SJSA1 (cell line): ENCODE measurements at places on chromosomes 11 and 22.

DNA sequence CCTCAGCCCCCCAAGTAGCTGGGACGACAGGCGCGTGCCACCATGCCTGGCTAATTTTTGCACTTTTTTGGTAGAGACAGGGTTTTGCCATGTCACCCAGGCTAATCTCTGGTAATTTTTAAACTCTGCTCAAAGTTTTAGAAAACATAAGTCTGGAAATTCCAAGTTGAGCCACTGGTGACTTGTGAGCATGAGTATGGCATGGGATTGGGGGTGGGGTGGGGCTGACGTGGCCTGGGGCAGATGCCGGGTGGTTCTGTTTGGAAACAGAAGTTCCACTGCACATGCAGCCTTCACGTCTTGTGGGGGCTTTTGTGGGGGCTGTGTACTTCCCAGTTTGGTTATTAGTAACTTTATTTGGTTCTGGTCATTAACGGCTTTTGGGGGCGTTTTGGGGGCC, 67.3 kb downstream of the PTPRJ start:
- DNase-seq = peak; percentile 78

DNA sequence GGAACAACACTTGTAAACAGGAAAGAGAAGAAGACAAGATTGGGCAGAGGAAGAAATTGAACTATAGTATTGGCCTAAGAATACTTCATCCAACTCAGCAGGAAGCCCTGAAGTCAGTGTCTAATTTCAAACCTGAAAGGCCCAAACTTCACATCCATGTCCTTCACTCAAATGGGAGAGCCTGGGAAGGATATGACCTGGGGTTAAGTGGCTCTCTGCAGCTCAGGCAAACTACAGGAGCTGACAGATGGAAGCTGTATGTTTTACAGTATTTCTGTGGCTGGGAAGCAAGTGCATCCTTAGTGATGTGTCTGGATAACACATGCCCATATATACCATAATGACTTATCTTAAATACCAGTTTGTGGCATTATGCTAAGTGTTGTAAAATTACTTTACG, 196.2 kb downstream of the SOX6 start:
- DNase-seq = no peak

- DNase-seq = no peak
Observed at GRCh38 chr22:49752598-49753091, 75.0 kb downstream of the BRD1 start.

DNA sequence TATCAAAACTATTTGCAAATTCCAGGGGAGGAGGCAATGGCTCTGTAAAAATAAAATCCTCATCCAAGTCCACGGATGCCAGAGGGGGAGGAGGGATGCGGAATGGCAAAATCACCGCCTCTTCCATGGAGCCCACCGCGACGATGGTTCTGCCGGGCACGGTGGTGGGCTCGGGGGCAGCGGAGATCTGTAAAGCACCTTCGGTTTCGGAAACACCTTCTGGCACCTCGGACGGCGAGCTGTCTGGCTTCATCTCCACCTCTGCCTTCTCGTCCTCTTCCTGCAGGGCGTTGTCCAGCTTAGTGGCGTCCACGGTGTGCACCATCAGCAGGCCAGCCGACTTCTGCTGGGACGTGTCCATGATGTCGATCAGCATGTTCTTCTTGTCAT, 87.7 kb downstream of the CTTN start:
- DNase-seq = no peak

- no peak for DNase-seq
Observed at GRCh38 chr22:29203488-29204454, 1.9 kb upstream of the EMID1 start.

DNA sequence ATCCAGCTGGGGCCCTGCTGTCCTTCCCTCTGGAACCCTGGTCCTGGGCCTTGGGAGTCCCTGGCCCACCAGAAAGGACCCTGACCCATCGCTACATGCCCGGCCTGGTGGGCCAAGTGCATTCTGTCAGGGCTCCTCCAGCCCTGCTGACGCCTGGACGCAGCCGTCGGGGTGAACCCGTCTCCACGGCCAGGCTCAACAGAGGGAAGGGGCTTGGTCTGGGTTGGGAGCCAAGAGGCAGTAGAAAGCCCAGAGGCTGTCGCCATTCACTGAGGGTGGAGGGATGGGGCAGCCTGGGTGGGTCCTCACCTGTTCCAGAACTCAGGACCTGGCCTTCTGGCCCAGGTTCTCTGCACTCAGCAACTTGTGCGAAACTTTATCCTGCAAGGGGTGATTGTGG, 39.0 kb downstream of the TOLLIP start:
- no peak for DNase-seq

DNA sequence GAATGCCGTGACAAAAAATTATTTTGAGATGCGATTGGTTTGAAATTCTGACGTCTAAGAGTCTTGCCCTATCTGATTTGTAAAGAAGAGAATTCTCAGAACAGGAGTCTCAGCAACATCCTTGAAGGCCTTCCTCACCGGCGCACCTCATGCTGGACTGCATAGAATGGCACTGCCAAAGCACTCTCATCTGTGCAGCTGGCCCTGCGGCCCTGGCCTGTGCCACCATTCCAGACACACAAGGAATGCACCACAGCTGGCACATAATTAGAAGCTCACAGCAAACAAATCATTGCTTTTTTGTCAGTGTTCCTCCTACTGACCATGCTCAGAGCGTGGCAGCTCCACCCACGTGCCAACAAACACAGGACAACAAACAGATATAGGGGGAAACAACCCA, 166.0 kb downstream of the KIRREL3 start:
- no peak for DNase-seq

- no peak for DNase-seq
Observed at GRCh38 chr11:88435415-88435814, 97.9 kb upstream of the CTSC start.

- DNase-seq = peak; percentile 80
Observed at GRCh38 chr11:126790550-126791081, 210.0 kb downstream of the KIRREL3 start.

GRCh38 chr11:72493426-72494108, 59.2 kb upstream of the CLPB start:
- DNase-seq = no peak

DNA sequence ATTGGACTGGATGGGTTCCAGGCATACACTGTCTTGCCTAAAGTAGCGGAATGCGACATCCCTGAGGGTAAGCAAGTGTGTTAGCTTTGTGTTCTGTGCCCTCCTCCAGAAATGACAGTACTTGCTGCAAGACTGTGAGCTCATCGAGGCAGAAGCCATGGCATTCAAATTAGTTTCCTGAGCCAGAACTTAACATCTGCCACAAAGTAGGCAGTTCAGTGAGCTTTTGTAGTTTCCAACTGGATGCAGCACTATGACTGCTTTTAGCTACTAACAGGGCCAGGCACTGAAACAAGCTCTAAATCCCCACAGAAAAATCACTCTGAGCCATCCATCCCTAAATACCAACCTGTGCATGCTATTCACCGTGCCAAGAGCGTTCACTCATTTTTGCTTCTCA, 1.2 kb upstream of the FAR1 start:
- no peak for DNase-seq

- DNase-seq = no peak
Observed at GRCh38 chr11:47071341-47071740, 105.3 kb downstream of the ARFGAP2 start.

GRCh38 chr11:110355011-110355744, 58.8 kb upstream of the RDX start:
- no peak for DNase-seq

GRCh38 chr11:6618117-6619003, 862 bp downstream of the TPP1 start:
- peak; percentile 74 for DNase-seq

DNA sequence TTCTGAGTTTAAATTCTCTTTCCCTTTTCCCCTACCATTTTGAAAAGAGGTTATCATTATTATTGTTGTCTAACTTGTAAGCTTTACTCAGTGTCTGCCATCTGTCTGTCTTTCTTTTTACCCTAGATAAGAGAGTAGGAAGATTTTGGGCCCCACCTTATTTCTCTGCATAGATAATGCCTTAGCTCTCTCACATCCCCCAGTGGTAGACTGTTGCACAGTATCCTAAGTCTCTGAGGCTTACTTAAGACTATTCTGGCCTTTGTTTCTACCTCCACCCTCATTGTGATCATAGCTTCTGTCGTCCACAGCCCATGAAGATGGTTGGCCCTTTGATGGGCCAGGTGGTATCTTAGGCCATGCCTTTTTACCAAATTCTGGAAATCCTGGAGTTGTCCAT, 3.6 kb upstream of the OR51L1 start:
- DNase-seq = no peak

DNA sequence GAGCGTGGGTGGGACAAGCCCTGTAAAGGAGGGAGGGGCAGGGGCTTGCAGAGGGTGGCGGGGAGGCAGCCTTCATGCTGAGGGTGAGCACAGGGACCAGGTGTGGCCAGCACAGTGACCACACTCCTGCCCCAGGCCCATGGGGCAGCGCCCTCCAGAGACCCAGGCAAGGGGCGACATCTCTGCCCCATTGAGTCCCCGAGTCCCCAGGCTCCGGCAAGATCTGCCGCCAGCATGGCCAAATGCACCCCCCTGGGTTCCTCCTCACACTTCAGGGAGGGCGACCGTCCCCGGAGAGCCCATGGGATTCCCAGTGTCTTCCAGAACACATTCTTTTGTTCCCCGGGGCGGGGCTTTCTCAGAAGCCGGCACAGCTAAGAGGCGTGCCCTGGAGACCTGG, 362.5 kb downstream of the TBC1D22A start:
- no peak for DNase-seq

- no peak for DNase-seq
Observed at GRCh38 chr22:27253108-27253902, 548.3 kb downstream of the MN1 start.

- DNase-seq = no peak
Observed at GRCh38 chr11:61119571-61119970, 17.3 kb downstream of the CD5 start.

GRCh38 chr11:126059238-126059781, 3.4 kb downstream of the CDON start:
- no peak for DNase-seq

DNA sequence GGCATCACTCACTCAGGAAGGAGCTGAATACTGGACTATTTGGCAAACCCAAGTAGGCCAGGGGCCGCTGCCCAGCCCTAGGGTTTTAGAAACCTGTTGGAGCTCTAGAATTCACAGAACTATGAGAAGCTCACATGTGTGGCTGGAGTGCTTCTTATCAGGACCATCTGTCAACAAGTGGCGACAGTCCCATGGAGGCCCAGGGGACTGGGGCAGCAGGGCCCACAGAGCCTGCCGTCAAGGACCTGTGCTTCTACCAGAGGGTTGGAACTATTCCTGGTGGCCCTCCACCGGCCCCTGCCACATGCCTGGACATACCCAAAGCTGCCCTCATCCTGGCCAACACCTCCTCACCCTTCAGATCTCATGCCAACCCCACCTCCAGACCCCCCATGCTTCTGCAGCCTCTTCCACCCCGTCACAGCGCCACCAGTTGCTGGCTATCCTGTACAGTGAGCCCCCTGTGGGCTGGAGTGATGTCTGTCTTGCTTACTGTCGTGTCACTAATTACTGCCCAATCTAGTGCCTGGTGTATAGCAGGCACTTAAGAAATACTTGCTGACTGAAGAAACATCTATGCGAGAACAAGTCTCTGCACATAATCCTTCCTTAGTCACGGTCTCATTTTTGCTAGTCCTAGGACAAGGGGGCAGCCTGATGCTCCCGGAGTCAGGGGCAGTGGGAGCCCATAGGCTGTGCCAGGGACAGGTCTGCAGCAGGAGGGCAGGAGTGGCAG, 27.2 kb upstream of the RASL10A start:
- DNase-seq = no peak

DNA sequence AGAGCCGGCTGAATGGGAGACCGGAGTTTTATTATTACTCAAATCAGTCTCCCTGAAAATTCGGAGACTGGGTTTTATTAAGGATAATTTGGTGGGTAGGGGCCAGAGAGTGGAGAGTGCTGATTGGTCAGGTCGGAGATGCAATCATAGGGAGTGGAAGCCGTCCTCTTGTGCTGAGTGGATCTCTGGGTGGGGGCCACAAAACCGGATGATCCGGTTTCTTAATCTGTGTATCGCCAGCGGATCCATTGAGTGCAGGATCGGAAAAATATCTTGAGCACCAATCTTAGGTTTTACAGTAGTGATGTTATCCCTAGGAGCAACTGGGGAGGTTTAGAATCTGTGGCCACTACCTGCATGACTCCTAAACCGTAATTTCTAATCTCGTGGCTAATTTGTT, 886 bp upstream of the NIPSNAP1 start:
- no peak for DNase-seq

- no peak for DNase-seq
Observed at GRCh38 chr22:41009222-41009948, 58.2 kb downstream of the RBX1 start.

DNA sequence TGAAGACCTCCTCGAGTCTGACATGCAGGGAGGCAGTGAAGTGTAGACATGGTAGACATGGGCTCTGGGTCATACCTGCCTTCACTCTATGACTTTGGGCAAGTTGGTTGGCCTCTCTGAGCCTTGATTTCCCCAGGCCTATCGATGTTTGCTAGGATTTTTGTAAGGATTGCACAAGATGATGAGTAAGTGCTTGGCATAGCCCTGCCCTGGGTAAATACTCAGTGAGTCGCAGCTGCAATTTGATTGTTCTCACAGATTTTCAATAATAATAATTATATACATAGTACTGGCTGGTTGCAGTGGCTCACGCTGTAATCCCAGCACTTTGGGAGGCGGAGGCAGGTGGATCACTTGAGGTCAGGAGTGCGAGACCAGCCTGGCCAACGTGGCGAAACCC, 18.1 kb downstream of the MCM5 start:
- DNase-seq = no peak

DNA sequence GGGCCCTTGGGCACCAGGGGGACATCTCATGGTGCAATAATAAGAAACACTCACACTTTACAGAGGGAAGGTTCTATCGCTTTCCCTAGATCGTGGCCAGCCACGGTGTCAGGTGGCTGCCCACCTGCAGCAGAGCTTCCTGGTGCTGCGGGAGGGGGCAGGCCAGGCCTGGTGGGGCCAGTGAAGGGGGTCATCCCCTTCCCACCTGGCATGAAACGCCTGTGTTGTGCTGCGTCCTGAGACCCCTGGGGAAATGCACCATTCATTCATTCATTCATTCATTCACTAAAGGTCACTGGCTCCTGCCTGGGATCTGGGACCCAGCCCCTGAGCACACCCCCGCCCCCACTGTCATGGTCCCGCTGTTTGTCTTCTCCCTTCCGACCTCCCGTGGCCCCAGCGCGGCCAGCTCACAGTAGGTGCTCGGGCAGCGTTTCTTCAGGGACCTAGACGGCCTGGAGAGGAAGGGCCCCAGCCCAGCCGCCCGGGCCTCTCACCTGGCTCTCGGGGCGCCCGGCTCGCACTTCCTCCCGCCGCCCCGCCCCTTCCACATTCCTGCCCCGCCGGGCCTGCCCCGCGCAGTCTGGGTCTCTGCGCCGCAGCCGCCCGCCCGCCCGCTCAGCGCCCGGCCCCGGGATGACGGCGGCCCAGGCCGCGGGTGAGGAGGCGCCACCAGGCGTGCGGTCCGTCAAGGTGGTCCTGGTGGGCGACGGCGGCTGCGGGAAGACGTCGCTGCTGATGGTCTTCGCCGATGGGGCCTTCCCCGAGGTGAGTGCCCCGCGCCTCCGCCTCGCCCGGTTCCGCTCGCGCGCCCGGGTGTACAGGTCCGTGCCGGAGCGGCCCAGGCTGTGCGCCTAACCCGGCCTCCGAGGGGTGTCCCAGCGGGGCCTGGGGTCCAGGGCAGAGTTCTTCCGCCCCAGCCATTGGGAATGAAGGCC, at the start of gene RHOD:
RHOD (plus strand) TSS at position 581 of the 938 bp plus-strand sequence; CDS start at position 637, 56 bp downstream.
- DNase-seq = no peak
